ENCODE measurements at places on chromosomes 12 and 14.

DNA sequence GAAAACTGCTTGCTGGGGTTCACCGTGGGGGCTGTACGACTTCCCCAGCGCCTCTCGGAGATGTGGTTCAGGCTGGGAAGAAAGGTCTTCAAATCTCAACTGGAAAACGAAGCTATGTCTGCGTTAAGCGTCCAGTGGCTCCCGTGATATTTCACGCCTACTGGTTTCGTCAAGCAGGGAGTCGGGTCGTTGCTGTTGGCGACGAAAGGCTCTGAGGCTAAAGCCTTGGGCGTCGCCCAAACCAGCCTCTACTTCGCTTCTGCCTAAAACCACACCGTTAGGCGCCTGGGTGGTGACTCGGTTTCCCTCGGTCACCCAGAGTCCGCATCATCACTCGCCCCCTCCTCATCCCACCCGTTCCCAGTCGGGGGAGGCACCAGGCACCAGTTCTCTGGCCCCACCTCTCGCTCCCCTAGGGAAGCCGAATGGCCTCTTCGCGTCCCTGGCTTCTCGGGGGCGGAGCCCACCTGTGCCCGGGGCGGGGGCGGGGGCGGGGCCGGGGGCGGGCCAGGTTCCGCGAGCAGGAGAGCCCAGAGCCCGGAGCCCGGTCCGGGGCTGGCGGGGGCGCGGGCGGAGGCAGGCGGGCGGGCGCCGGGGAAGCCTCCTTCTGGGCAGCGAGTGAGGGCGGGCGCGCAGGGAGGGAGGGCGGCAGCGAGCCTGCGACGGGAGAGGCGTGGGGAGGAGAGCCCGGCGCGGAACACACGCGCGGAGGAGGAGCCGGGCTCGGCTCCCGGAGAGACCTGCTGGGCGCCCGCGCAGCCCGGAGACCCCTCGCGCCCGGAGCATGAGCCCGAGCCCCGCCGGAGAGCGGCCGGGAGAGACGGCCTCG lies at the start of gene B4GALNT3:
Gene B4GALNT3 (plus strand): TSS at position 510 of the 829 bp plus-strand sequence. CDS start 438 bp downstream, outside the sequence.
- DNase-seq: peak; percentile 29

- DNase-seq: no peak
Observed at GRCh38 chr12:114406316-114406983, 506 bp upstream of the TBX5 start.

GRCh38 chr14:20247646-20248246 lies 8.7 kb downstream of the OR11H4 start:
- no peak for DNase-seq

DNA sequence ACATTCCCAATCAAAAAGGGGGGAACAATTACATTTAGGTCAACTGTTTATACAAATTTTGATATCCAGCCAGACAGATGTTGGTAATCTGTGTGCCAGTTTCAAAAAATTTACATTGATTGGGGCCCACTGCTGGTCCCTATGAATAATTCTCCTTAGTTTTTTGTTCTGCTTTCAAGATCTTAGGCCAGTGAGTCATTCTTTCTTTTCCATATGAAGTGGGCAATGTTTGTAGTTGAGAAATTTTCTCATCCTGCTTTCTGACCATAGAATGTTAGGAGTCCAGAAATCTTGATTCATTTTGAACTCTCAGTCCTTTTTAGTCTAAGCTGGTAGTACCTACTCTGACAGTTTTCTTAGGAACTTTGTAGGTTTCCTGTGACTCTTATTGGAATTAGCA lies 244.3 kb downstream of the DIO2 start:
- no peak for DNase-seq

- no peak for DNase-seq
Observed at GRCh38 chr12:92623386-92623785, 79.4 kb upstream of the PLEKHG7 start.

DNA sequence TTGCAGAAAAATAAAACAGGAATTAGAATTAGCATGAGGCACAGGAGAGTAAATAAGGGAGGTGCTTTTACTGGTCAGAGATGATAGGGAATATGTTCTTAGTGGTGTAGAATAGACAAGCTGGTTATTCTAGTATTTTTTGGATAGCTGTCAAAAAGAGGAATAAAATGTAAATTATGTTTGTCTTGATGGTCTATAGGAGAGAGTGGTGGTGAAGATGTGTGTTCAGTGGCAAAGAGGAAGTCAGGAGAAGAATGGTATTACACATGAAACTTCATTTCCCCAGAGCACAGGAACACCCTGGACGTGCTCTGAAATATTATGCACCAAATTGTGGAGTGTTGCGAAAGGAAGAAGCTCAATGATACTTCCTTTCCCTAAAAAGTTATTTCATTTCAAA lies 27.8 kb downstream of the MUCL1 start:
- DNase-seq: no peak

DNA sequence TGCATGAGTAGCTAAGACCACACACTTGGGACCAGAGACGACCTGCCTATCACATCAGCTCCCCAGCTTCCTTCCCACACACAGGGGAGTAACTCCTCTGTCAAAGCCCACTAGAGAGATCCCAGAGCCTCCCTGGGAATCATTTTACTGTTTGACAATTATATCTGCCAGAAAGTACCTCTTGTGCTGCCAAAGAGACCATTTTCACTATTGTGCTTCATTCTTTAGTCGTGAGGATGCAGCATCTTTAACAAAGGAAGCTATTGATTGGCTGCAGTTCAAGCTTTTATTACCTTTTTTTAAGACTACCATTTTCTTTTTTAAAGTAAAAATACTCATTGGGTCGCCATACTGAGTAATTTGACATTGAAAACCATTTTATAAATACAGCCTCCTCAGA lies 194.5 kb upstream of the RGS6 start:
- no peak for DNase-seq

- no peak for DNase-seq
Observed at GRCh38 chr12:51348116-51348515, 1.6 kb upstream of the CELA1 start.

DNA sequence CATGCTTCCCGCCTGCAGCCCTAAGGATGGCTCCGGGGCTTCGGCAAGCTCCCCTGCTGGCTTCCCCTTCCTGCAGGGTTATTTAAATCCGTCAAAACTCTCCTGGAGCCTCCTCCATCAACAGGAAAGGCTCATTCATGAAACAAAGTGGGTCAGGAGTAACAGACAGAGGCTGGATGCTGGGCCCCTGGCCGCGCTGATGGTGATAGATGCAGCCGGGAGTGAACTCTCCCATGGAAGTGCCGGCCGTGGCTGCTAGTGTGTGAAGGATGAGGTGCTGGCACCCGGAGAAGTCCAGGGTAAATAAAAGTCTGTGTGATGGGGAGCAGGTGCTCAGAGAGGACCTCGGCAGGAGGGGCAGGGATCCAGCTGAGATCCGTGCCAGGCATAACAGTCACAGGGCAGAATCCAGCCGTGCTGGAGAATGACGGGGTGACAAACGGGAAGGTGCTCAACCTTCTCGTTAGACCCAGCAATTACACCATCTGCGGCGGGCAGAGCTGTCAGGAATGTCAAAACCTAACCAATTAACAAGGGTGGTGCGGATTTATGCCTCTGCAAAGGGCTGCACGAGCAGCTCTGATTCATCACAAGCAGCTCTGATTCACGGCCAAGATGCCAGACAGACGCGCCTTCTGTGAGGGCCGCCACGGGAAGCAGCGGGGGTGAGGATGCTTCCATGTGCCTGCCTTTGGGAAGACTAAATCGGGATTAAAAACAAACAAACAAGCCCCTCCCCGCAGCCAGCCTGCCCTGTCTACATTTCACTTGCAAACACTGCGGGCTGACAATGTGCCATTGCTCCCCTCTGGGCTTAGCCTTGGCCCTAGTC lies 55.6 kb downstream of the SYNE3 start:
- no peak for DNase-seq

DNA sequence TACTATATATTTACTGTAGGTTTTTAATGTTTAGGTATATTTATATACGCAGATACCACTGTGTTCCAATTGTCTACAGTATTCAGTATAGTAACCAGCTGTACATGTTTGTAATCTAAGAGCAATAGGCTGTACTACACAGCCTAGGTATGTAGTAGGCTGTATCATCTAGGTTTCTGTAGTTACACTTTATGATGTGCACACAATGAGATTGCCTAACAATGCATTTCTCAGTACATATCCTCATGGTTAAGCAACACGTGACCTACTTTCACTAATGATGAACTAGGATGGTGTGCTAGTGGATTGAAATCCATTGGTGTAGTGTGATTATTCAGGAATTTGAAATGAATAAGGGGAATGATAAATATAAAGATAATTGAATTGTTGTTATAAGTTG lies 77.7 kb downstream of the ETNK1 start:
- no peak for DNase-seq

DNA sequence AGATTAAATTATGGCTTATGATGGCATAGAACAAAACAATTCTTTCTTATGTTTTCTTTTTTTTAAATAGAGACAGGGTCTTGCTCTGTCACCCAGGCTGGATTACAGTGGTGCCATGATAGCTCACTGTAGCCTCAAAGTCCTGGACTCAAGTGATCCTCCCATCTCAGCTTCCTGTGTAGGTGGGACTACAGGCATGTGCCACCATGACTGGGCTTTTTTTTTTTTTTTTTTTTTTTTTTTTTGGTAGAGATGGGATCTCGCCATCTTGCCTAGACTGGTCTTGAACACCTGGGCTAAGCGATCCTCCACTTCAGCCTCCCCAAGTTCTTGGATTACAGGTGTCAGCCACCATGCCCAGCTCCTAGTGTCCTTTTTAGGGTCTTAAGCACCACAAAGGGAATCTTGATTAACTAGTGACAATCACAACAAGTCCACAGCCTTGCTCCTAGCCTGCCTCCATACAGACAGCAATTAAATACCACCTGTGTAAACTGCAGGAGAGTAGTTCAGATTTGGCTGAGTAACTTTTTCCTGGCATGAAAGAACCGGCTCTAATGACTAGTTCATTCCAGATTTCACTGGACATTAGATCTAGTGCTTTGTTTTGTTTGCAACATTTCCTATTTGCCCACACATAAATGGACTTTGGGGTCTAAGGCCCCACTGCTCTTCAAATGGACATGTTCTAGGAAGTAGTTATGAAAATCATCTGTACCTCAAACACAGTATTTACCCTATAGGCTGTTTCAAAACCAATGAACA lies 61.6 kb downstream of the SH2B3 start:
- DNase-seq: no peak

DNA sequence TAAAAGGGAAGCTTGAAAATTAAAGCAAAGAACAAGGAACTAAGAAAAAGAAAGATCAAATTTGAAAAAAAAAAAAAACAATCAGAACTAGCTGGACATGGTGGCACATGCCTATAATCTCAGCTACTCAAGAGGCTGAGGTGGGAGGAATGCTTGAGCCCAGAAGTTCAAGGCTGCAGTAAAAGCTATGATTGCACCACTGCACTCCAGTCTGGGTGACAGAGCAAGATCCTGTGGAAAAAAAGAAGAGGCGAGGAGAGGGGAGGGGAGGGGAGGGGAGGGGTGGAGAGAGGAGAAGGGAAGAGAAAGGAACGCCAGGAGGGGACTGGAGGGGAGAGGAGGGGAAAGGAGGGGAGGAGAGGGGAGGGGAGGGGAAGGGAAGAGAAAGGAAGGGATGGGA lies 43.0 kb downstream of the EEA1 start:
- no peak for DNase-seq

- no peak for DNase-seq
Observed at GRCh38 chr12:21913823-21914222, 27.4 kb downstream of the ABCC9 start.

DNA sequence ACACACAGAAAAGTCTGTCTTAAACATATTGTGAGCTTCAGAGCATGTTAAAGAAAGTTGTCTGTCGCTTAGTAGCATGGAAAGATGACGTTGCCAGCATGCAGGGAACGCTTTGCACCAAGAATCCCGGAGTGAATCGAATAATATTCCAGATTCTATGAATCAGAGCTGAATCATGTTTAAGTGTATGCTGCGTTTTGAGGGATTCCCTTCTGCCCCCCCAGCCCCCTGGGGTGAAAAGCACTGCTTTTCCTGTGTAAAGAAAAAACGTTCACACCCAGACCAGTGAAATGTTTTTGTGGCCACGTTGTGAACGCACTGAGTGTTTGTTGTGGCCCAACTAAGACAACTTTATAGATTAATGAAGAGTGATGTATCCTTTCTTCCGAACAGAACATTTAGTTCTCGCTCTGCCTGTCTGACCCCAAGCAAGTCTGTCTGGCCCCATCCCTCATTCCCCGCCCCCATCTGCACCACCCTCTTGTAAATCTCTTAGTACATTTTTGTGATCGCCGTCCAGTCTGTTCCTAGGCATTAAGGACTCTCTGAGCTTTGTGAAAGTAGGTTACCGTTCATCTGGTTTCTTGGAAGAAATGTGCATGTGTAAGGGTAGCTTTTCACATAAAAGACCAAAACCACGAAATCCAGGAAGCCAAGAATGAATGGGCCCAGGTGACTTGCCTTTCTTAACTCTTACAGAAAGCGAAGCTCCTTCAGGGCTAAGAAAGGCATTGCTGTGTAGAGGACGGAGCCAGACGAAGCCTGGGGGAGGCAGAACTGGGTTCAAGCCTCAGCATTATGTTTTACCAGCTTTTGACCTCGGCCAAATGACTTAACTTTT lies 103.0 kb downstream of the SAMD4A start:
- peak; percentile 1 for DNase-seq

DNA sequence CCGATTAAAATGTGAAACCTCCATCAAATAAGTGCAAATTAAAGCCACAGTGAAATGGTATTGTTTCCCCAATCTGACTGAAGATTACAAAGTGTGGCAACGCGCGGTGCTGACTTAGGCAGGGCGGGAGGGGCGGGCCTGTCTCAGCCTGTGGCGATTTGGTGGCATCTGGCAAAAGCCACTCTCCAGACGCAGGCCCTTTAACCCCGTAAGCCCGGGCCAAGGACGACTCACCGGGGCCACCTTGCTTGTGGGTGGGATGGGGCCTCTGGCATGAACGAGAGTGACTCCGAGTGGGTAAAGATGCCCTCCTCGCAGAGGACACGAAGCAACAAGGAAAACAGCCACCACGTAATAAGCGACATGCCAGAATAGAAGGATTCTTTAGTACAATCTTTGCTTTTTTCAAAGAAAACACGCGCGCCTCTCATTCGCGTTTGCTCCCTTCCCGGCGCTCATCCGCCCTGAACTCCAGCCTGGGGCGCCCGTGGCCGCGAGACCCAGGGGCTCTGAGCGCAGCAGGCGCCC lies 815 bp downstream of the DEGS2 start:
- DNase-seq: no peak

GRCh38 chr14:67911562-67911961 lies 92.0 kb downstream of the RAD51B start:
- DNase-seq: no peak

GRCh38 chr14:71235875-71236274 lies 328.6 kb downstream of the PCNX1 start:
- DNase-seq: no peak

DNA sequence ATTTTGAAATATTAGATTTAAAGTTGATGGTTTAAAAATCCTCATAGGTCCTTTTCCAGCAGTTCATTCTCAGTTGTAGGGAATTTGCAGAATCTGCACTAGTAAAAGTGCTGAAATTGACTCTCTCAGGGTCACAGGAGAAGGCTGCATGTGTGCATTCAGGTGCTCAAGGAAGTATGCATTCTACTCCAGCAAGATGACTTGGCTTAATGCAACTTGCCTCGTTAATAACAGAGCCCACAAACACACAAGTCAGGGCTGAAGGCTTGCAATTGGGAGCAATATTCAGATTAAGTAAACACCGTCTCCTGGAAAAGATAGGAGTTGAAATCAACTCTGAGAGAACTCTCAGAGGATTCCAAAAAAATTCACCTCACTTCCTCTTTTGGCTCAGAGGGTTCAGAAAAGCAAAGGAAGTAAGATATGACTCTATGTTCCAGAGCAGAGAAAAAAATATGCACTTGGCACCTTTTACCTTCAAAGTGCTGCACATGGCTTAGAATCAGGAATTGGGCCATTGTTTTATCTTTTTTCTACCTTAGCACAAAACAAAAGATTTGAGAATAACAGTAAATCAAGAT lies 406.3 kb upstream of the DCN start:
- DNase-seq: no peak

GRCh38 chr12:70617450-70617849 lies 19.8 kb downstream of the PTPRB start:
- DNase-seq: no peak

Data from activated T-helper 9 cell treated with anti-CD3 and anti-CD28 coated beads, Interleukin-2, amount 50 U/mL, for 16 hours (primary cell).